ENCODE measurements at places on chromosomes 16 and 17.
A peak's percentile ranks its signal among the peaks of the same experiment; 100 is the strongest.

- no peak for DNase-seq
Observed at GRCh38 chr16:47895146-47895545, 260.6 kb downstream of the ABCC12 start.

- DNase-seq = no peak
Observed at GRCh38 chr17:51006601-51007000, 114.1 kb downstream of the SPAG9 start.

GRCh38 chr16:22282254-22282892 is 14.8 kb upstream of the POLR3E start:
- DNase-seq = no peak

DNA sequence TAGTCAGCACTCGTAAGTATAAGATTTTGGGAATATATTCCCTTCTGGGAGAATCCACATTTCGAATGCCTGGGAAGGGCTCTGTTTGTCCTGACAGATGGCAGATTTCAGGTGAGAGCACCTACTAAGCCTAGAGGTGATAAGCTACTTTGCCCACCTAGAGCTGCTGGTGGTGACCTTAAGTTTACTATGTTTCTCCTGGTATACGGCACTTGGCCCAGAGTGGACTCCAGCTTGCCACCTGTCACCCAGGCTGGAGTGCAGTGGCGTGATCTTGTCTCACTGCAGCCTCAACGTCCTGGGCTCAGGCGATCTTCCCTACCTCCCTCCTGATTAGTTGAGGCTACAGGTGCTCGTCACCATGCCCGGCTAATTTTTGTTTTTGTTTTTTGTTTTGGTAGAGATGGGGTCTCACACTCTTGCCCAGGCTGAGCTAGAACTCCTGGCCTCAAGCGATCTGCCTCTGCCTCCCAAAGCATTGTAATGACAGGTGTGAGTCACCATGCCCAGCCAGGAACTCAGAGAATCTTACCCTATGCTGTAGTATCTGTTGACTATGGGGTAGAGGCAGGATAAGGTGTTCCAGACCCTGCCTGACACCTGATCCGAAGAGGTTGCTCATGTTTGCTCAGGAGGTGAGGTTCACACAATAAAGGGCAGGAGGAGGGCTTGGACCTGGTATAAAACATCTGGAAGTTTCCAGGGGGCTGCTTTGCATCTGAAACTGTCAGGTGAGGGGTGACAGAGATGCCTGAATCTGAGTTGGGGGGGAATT is at the start of gene ZG16:
TSS of gene ZG16 (plus strand) at position 681 of the 775 bp plus-strand sequence. CDS start 1,011 bp downstream, outside the sequence.
- DNase-seq = no peak

GRCh38 chr17:980406-981291 is 1.1 kb upstream of the NXN start:
- DNase-seq = peak; percentile 86

DNA sequence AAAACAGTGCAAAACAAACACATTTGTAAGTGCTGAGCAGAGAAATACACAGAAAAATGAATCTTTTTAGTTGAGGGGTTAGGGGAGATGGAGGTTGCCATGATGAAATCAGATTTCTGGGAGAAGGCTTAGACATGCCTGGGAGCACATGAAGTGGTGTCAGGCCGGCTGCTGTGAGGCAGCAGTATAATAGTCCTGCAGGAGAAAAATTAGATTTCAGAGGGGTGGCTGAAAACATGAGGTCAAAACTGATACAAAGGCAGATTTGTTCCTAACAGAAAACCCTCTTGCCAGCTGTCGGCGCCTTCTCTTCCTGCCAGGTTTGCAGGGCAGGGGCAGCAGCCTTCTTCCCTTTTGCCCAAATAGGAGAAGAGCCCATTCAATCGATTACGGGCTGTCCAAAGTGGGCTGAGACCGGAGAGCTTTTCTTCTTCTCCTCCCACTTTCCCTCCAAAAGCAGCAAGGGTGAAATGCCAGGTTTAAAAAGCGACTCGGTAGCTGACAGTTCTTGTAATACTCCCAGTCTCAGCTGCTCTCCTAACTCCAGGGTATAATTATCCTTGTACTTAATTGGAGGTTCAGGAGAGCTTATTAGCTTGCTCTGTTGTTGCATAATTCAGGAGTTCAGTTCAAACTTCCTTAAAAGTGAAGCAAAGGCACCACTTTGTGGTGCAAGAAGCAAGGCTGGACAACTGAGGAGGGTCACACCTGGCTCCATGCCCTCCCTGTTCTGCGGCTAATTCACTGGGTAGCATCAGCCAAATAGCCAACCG is 80.0 kb downstream of the PCTP start:
- no peak for DNase-seq

GRCh38 chr17:4573669-4574068 is 10.7 kb upstream of the SMTNL2 start:
- DNase-seq = peak; percentile 52

- no peak for DNase-seq
Observed at GRCh38 chr16:35207059-35207999, 1747.9 kb downstream of the TP53TG3F start.

GRCh38 chr17:29133121-29133713 is 47.0 kb downstream of the MYO18A start:
- no peak for DNase-seq

DNA sequence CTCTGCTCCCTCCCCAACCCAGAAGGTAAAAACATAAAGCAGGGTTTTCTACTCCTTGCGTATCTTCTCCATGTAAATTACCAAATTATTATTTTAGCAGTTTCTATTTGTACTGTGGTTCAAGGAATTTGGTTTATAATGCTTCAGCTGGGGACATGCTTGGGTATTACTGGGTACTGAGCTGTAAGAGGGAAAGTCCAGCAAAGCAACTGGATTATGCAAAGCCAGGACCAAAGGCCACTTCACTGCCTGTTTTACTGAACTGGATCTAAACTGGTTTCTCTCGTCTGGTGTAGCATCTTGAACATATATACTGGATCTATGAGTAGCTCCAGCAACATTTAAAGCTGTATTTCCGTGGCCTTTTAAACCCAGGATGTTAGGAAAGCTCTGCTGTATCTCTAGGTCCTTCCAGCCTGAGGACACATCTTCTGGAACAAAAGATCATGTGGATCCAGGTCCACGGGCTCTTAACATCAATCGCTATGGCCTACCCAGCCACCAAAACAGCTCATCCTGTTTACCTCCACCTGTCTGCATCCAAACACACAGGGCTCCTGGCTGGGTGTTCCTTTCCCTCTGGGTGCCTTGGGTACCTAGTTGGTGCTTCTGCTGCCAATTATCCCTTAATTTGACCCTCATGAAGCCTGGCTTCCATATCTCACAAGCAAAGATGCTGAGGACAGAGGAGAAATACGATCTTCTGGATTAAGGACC is 7.2 kb downstream of the PMP22 start:
- no peak for DNase-seq

- no peak for DNase-seq
Observed at GRCh38 chr16:86176462-86176861, 277.5 kb downstream of the IRF8 start.

DNA sequence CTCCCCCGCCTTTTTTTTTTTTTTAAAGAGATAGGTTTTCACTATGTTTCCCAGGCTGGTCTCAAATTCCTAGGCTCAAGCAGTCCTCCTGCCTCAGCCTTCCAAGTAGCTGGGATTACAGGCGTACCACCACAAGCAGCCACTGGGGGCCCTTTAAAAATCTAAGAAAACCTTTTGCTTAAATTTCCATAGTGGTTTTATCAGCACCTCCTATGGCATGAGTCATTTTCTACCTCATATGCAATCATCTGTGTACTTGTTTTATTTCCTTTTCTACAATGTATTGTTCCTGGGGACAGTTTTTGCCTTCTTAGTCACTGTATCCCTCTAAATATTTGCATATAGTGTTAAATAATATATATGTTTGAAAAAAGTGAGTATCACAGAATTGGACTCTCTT is 29.2 kb downstream of the GNA13 start:
- DNase-seq = peak; percentile 61

DNA sequence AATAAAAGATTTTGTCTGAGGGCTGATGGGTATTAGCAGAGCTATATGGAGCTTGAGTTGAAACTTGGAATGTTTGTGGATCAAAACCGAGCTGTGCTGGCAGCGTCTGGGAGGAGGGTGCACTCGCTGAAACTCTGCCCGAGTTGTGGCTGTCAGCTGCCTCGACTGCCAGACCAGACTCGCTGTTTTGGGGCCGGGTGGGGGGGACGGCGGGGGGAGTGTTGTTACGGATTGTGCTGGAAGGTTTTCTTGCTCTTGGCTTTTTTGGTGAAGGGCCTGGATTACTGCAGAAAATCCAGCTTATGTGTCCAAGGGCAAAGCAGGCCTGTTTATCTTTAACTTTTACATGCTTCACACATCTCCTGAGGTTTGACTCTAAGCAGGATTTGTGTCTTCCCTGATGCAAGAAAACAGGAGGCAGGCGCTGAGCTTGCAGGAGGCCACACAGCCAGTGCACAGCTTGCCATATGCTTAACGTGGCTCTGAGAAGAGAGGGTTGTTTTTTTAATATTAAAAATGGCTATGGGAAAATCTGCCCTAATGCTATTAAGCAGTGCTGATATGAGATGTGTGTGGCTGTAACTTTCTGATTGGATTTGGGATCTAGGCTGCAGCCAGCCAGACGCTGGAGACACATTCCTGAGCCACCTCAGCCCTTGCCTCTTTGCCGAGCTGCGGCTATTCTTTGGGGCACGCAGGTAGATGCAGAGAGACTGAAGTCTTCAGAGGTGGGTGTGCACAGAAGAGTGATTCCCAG is 20.5 kb upstream of the RPTOR start:
- no peak for DNase-seq

- DNase-seq = no peak
Observed at GRCh38 chr16:17027488-17028129, 443.2 kb downstream of the XYLT1 start.

DNA sequence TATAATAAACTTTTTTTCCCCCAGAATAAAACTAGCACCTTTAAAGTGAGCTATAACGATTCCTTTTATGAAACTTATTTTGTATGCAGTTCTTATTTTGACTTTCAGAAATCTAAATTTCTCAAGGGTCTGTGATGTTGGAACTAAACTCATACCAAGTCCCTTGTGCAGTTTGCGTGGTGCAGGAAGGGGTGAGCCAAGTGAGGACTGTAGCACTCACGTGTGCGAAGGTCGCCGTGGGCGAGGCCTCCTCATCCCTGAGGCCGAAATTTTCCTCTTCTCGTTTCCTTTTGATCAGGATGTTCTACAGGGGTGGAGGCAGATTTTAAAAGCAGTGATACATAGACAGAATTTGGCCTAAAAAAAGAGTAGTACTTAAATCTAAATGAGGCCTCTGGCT is 73.7 kb downstream of the RPTOR start:
- DNase-seq = no peak

- no peak for DNase-seq
Observed at GRCh38 chr17:77208217-77208808, 67.5 kb downstream of the SEC14L1 start.

DNA sequence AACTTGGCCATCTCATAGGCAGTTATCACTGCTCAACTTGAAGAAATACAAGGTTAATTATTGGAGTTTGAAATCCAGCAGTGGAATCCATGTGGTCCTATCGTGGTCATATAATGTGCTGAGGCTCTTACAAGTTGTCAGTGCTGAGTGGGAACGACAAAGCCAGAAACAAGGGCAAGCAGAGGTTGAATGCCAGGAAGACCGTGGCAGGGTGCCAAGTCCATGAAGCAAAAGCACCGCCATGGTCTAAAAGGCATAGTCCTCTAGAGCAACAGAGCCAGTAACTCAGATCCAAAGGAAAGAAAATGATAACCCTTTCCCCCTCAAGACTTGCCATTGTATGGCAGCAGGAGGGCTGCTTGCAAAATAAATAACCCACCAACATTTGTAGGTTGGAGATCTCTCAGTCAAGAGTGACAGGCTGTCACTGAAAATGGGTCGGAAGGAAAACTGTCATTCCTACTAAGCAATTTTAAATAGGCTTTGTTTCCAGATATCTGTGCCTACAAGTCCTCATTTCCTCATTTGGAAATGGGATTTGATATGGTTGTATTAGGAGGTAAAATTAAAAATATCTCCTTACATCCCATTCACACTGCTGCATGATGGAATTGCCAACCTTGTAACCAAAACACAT is 36.4 kb upstream of the HSBP1 start:
- DNase-seq = no peak
